ENCODE measurements at places on chromosomes 4 and X. TPM values are rescaled to one million over a fixed set of nuclear protein-coding genes. Genes with fewer than 3 reads are reported as not detected.

DNA sequence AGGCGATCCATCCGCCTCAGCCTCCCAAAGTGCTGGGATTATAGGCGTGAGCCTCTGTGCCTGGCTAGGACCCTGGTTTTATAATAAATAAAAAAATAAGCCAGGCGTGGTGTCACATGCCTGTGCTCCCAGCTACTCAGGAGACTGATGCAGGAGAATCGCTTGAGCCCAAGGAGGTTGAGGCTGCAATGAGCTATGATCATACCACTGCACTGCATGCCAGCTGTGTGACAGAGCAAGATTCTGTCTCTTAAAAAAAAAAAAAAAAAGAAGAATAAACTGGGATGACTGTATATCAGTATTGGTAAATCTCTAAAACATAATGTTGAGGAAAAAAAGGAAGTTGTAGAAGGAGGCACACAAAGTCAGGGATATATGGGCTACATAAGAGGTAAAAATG, 45.7 kb upstream of the SLC34A2 start:
- no peak for DNase-seq

GRCh38 chr4:105895583-105896460, 551 bp downstream of the NPNT start:
- DNase-seq: peak; percentile 50

GRCh38 chrX:1475881-1476280, 23.2 kb upstream of the ASMTL start:
- no peak for DNase-seq

- no peak for DNase-seq
Measured at GRCh38 chr4:18518098-18518497, 496.5 kb upstream of the LCORL start.

- DNase-seq: no peak
Measured at GRCh38 chr4:70676554-70677090, 10.3 kb upstream of the JCHAIN start.

GRCh38 chrX:80808881-80809411, 731 bp downstream of the BRWD3 start:
- no peak for DNase-seq

The GPR50 gene
- polyA plus RNA-seq: not detected

The DKK2 gene
- 3.9 TPM for polyA plus RNA-seq

DNA sequence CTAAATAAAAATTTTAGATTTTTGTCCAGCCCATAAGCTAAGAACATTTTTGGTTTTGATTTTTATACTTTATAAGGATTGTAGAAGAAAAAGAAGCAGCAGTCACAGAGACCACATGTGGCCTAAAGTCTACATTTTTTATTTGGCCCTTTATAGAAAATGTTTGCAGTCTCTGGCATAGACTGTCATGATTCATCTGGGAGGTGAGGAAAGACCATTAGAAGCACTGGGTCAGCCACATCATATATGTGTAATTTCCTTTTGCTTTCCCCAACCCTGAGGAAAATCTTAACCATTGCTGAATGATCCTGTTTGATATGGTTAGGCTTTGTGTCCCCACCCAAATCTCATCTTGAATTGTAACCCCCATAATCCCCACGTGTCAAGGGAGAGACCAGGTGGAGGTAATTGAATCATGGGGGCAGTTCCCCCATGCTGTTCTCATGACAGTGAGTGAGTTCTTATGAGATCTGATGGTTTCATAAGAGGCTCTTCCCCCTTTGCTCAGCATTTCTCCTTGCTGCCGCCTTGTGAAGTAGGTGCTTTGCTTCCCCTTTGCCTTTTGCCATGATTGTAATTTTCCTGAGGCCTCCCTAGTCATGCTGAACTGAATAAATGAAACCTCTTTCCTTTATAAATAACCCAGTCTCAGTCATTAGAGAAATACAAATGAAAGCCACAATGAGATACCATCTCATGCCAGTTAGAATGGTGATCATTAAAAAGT, 12.1 kb upstream of the COPS4 start:
- no peak for DNase-seq

DNA sequence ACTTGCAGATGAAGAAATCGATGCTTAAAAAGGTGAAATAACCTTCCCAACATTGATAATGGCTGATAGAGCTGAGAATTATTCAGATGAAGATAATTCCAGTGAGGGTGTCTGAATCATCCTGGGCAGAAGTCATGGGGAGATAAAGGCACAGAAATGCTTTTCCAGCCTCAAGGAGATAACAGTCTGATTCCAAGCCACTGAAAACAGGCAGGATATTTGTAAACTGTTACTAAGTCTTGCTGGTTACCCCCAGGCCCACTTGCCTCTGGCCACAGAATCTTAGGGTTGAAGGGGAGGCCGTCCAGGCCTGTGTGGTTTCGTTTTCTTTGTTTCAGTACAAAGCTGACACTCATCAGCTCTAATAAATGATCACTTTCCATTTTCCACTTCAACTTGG, 158.5 kb downstream of the SH3KBP1 start:
- no peak for DNase-seq

The TMPRSS11F gene
- polyA plus RNA-seq: 0.18 TPM

DNA sequence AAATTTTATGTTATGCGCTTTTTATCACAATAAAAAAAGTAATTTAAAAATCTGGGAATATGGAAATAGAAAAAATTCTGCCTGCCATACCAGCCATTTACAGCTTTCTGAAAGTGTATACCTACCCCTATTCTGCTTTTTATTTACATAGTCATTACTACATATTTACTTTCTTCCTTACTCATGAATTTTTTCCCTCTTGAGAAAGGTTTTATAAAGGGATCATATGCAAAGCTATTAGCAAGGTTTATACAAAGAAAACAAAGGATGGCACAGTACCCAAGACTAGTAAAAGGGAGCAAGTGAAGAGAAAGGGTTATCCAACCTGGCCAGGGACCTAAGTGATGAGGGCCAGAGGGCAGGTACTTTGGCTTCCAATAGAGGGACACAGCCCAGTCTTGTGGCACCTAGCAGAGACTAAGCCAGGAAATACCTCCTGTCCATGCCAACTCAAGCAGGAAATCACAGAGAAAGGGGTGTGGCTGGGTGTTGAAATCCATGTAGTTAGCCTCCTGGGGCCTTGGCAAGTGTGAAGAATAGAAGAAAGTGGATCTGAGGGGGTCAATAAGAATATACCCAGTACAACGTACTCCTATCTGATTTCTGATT, 207.3 kb upstream of the VEGFC start:
- no peak for DNase-seq

The SSX1 gene
- not detected for polyA plus RNA-seq

The HSFX3 gene
- polyA plus RNA-seq: not detected

- no peak for DNase-seq
Measured at GRCh38 chr4:14028862-14029261, 401.3 kb upstream of the BOD1L1 start.

GRCh38 chrX:22325096-22325495, 52.4 kb downstream of the CBLL2 start:
- DNase-seq: no peak

The EPHA5 gene
- 0.01 TPM for polyA plus RNA-seq

The BBS12 gene
- polyA plus RNA-seq: 5.8 TPM

DNA sequence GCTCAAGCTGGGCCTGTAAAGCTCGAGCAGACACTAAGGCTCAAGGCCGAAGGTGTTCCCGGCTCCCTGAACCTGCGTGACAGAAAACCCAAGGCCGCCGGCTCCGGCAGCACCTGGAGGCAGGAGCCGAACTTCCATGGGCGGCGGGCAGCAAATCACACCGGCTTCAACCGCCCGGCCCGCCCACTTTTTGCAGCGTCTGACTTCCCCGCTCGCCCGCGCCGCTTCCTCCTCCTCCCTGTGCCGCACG, 940 bp upstream of the NSD2 start:
- DNase-seq: peak; percentile 84

DNA sequence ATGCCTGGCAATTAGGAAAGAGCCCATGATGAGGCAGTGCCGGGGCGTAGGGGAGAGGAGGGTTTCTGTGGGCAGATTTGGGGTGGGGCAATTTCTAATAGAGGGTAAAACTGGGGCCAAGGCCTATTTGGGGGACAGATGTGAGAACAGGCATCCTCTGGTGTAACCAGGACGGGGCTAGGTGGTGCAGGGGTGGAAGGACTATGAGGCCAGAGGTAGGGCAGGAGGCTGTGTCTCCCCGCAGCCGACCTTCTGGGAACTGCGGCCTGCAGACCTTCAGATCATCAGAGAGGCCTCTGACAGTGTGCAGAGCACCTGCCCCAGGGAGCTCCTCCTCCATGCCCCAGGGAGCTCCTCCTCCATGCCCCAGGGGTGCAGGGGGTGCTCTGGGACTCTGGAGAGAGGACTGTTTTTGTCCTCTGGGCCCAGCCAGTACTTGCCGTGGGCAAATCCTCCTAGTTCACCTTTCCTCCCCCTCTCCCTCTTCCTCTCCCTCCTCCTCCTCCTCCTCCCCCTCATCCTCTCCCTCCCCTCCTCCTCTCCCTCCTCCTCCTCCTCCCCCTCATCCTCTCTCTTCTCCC, 101.9 kb downstream of the SORCS2 start:
- DNase-seq: peak; percentile 23

The PTCHD1 gene
- 0.09 TPM for polyA plus RNA-seq

DNA sequence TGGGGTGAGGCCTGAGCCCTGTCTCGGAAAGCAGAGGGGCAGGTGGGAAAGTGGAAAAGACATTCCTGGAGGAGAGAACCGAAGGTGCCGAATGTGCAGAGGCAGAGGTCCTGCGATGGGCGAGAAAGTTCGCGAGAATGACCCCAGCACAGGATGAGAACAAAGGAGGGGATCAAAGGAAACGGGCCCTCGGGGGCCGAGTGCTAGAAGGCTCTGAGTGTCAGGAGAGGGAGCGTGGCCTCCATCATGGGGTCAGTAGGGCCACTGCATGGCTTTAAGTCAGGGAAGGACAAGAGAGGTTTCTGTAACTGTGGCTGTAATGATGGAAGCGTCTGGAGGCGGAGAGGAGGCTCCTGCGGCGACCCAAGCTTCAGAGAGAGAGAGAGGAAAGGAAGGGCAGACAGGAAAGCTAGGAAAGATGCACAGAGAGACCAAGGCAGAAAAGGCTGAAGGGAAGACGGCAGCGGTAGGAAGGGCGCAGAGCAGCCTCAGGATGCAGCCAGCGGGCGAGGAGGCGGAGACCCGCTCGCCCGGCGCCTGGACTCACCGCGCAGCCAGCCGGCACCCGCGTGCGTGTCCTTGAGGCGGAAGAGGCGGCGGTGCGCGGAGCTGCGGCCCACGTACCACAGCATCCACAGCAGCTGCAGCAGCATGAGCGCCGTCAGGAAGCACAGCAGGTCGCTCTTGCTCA, 669 bp downstream of the OTOP1 start:
- DNase-seq: no peak

DNA sequence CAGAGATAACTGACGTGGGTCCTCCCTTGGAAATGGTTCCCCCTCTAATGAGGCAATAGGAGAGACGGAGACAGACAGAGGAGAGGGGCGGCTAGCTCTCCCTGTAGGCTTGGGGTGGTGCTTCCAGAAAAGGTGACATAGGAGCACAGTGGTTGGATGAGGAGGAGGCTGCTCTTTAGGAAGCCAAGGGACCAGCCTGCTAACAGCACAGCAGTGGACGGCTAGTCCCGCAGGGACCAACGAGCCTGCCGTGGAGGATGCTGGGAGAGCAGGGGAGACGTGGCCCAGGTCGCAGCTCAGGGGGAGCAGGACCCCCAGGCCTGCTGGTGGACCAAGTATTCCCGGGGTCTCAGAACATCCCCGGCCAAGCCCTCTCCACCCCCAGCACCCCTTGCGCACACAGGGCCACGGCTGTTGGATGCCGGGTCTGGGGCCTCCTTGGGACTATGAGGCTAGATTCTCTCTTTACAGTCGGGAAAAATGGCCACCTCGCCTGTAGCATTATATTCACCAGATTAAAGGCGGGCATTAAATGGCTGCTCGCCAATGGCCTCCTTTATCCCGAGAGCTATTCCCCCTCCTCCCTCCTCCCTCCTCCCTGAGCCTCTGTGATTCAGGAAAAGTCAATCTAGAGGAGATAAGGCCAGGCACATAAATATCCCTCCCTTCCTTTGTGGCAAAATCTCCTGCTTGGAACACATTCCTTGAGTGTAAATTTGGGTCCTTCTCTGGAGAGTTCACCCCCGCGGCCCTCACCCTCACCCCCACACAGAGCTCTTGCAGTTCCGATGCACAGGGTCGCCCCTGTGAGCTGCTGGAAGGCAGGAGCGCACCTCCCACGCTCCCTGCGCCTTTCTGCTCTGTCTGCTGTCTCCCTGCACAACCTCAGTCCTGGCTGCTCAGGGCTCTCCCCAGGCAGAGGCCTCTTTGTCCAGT, 30.5 kb upstream of the NSG1 start:
- no peak for DNase-seq

DNA sequence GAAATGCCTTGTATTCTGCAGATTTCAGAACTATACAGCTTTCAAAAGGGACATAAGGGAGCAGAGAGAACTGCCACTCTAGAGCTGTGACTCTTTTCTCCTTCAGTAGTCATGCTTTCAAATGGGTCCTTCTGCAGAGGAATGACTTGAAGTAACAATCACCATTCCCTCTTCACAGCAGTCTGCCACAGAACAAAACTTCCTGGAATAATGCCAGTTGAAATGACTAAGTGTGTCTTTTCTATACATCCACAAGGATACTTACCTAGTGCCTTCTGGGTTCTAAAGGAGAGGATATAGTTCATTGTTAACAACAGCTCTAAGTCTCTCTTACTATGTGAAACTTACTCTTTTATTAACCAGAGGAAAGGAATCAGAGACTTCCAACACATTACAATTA, 515.4 kb upstream of the ATOH1 start:
- DNase-seq: no peak

The SMIM9 gene
- not detected for polyA plus RNA-seq

The PAGE5 gene
- not detected for polyA plus RNA-seq

The FGFBP2 gene
- polyA plus RNA-seq: not detected

GRCh38 chrX:140949233-140949632, 53.2 kb upstream of the SPANXB1 start:
- DNase-seq: no peak

The ADGRL3 gene
- 17.5 TPM for polyA plus RNA-seq

The SOWAHB gene
- 3.3 TPM for polyA plus RNA-seq

DNA sequence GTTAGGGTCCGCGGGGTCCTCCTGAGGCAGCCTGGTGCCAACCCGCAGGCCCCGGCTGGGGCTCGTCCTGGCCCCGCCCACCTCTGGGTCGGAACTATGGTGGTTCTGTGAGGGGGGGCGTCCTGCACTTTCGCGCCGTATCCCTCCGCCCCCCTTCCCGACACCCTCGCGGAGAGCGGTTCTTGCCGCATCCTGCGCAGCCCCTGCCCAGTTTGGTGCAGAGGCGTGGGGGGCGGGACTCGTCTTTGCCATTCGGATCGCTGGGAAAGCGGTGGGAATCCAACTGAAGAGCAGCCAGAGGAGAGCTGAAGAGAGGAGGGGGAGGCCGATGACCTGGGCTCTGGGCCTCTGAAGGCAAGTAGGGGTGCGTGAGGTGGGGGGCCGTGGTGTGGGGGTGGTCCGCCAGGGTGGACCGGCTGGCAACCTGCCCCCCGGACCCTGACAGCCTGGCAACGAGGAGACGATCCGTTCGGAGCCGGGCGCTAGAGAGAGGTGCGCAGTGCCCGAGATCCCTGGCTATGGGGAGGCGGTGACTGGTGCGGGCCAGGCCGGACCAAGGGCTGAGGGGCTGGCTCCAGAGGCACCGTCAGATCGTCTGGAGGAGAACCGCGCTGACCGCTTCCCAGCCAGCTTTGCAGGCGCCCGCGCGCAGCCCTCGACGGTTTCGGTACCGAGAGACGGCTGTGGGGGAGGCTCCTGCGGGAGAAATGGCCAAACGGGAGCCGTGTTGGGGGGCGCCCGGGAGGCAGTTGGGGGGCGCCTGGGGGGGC, at the start of gene GPRASP1:
GPRASP1 (plus strand) TSS at position 242 of the 770 bp plus-strand sequence. CDS start 2,431 bp downstream, outside the sequence.
- DNase-seq: peak; percentile 79

GRCh38 chrX:120377179-120377578, 15.3 kb downstream of the ATP1B4 start:
- no peak for DNase-seq

The SLC26A1 gene
- 4.8 TPM for polyA plus RNA-seq

The ATP2B3 gene
- 0.22 TPM for polyA plus RNA-seq

The DCHS2 gene
- 1.5 TPM for polyA plus RNA-seq
